Sigmoid colon (tissue), 7 donors: ENCODE measurements at places on chromosomes 3 and 15. TPM values are rescaled to one million over a fixed set of nuclear protein-coding genes. Genes with fewer than 3 reads are reported as not detected.

DNA sequence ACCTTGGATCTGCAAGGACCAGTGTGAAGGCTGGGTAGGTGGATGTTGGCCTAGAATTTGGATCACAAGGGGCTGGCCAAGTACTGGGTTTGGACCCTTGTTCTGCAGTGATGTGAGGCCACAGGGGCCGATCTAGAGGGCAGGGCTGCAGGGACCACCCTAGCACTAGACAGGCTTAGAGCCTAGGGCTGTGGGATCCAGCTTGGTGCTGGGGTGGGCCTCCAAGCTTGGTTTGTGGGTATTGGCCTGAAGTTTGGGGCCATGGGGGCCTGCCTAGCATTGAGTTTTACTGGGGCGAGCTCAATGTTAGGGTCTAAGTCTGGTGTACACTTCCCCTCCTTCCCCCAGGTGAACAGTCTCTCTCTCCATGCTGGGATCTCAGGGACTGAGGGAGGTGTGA, 36.5 kb downstream of the UBE3A start:
- peaks cover 35% of the 10 kb centered on the region for H3K36me3 ChIP-seq
- DNase-seq, result no peak
- H3K4me3 ChIP-seq, result no peak overlapping the region
- no peak overlapping the region for H3K27ac ChIP-seq
- H3K27me3 ChIP-seq, result no peaks in the 10 kb centered on the region

- H3K27me3 ChIP-seq, result peaks cover 13% of the 10 kb centered on the region
- no peak overlapping the region for H3K27ac ChIP-seq
- H3K36me3 ChIP-seq, result no peaks in the 10 kb centered on the region
Observed at GRCh38 chr15:40234783-40235182, 4.1 kb upstream of the PAK6 start.

GRCh38 chr3:79497447-79498111, 270.2 kb downstream of the ROBO1 start:
- DNase-seq, result no peak
- no peaks in the 10 kb centered on the region for H3K4me1 ChIP-seq
- H3K4me3 ChIP-seq, result no peak overlapping the region
- H3K36me3 ChIP-seq, result no peaks in the 10 kb centered on the region
- no peak overlapping the region for H3K27ac ChIP-seq

DNA sequence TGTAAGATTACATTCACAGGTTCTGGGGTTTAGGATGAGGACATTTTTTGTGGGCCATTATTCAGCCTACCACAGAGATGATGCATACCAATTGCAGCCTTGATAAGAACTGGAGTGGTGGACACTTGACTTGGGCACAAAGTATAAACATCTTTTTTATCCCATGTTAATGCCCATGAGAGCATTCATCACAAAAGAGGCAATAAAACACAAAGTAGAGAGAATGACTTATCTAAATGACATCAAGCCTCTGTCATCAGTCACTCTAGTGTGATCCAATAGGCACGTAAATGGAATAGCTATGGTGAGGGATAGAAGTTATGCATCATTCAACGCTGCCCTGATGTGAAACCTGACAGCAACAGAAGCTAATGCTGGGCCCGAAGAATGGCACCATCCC, 25.8 kb downstream of the VEPH1 start:
- H3K4me3 ChIP-seq, result no peak overlapping the region
- H3K27me3 ChIP-seq, result no peaks in the 10 kb centered on the region
- H3K27ac ChIP-seq, result no peak overlapping the region

TF gene
- 0.60 TPM for polyA plus RNA-seq

GP9 gene
- not detected for polyA plus RNA-seq

NRROS gene
- polyA plus RNA-seq, result 0.60 TPM

IL16 gene
- 52.8 TPM for polyA plus RNA-seq
